SJSA1 (cell line): ENCODE measurements at places on chromosomes 5 and 9.

GRCh38 chr5:169583101-169583423, 511 bp upstream of the SPDL1 start:
- DNase-seq, result no peak

GRCh38 chr5:13354611-13355010, 589.9 kb downstream of the DNAH5 start:
- DNase-seq, result no peak

- peak; percentile 52 for DNase-seq
Measured at GRCh38 chr9:27276193-27277030, 20.5 kb downstream of the EQTN start.

- peak; percentile 50 for DNase-seq
Measured at GRCh38 chr5:38420691-38421390, 135.6 kb downstream of the LIFR start.

DNA sequence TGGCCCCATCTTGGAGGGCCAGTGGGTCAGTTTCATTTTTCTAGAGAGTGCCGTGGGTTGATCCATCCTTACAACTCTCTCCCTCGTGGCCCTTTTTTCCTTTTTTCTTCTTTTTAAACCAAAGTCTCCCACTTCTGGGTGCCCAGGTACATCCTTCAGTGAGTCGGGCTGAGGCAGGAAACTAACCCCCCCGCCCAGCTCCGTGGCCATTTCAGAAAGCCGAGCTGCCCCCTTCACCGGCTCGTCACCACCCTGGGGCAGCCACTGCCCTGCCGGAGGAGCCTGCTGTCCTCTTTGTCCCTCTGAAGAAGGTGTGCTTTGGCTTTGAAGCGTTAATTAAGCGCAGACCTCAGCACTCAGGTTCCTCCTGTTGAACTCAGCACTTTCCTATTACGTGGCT, 5.2 kb downstream of the CFAP77 start:
- DNase-seq, result no peak

GRCh38 chr9:106072421-106072820, 378.1 kb downstream of the TMEM38B start:
- no peak for DNase-seq

DNA sequence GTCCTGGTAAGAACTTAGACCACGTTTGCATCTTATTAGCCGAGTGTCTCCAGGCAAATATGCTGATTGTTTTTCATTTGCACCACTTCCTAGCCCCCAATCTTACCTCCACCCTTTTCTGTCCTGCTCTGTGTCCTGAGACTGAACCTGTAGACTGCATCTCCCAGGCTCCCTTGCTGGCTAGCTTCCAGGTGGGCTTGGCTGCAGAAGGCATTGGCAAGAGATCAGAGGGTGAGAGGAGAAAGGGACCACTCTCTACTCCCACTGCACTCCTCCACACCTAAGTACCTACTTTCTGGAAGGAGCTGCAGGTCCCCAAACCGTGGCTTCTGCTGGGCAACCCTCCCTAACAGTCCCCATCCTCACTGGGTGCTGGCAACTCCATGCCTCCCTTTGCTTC, 59.9 kb upstream of the XPA start:
- DNase-seq, result no peak

DNA sequence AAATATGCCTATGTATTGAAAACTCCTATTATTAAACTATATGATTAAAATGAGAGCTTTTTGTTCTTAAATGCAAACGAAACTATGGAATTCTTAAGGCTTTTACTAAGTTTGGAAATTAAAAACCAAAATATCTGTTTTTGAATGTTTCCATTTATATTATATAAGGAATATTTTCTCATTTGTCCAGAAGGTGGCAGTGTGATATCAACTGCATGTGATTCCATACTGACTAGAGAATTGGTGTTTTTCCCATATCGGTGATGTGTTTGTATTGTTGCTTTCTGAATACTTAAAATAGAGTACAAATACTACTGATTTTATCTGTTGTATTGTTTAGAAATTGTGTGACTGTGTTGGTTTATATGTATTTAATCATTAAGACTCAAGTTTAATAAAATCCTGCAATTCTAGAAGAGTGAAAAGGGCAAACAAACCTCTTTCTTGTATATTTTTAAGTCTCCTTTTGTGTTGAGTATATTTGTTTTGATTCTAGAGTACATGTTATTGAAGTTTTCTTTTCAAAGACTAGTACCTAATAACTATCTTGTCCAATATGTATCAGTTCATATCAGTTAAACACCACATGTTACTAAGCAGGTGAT, 320.8 kb downstream of the CCDC171 start:
- DNase-seq, result no peak

- no peak for DNase-seq
Measured at GRCh38 chr5:33556330-33557328, 115.9 kb downstream of the TARS1 start.
